ENCODE measurements at places on chromosomes 16 and 17.

- DNase-seq: no peak
These were observed 12.0 kb upstream of the CRK start for GRCh38 chr17:1467898-1468492.

DNA sequence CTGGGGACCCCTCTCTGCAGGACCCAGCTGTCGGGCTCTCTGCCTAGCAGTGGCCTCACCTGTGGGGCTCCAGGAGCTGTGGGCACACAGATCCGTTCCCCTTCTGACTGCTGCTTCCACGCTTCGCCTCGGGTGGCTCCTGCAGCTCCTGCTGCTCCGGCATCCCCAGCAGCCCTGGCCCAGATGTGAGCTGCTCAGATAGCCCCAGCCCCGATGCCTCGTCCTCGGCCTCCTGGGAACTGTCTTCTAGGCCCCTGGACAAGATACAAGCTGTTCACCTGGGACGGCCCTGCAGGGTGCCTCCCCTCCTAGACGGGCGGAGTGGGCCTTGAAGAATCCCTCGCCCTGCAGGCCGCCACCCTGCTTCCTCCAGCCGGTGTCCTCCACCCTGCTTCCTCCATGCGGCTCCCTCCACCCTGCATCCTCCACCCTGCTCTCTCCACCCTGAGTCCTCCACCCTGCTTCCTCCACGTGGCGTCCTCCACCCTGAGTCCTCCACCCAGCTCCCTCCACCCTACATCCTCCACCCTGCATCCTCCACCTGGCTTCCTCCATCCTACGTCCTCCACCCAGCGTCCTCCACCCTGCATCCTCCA, 11.0 kb downstream of the EMC6 start:
- no peak for DNase-seq

GRCh38 chr16:62149631-62150030, 113.4 kb upstream of the CDH8 start:
- no peak for DNase-seq

GRCh38 chr16:17759451-17760390, 289.0 kb upstream of the XYLT1 start:
- no peak for DNase-seq

DNA sequence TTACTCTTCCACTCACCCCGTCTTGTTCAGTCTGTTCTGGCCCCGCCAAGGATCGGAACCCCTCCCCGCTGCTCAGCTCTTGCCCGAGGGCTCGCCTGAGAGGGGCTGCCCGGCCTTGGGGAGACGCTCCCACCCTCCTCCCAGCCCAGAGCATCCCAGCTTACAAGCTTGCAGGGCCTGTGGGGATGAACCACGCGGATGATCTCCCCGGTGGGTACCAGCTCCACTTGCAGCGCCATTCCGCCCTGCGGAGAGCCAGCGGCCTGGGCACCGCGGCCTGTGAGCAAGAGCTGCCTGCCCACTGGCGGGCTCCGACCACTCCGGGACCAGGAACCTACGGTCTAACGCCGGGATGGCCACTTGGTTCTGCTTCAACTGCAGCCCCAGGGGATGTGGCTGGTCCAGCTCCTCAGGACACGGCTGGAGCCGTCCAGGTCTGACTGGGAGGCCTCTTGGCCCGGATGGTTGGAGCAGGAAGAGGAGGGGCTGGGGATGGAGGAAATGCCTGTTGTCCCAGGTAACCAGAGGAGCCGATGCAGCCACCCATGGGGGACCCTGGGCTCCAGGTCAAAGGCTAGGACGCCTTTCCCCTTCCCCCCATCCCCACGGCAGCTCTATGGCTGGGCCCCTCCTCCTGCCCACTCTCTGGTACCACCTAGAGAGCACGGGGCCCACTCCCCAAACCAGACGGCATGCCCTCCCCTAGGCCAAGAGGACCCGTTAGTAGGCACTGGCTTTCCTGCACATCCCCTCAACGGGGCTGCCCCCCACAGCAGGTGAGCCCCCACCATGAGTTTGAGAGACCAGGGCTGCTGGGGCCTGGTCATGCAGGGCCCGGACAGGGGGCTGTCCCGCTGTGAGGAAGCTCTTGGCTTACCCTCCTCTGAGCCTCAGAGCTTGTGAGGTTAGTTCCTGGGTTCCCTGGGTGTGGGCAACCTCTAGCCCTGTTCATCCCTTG, at the start of gene MYO1C:
TSS of gene MYO1C (minus strand) at position 438 of the 958 bp plus-strand sequence. CDS start at position 239, 199 bp downstream.
- DNase-seq: no peak

GRCh38 chr16:8852534-8852933, 16.3 kb downstream of the CARHSP1 start:
- no peak for DNase-seq

DNA sequence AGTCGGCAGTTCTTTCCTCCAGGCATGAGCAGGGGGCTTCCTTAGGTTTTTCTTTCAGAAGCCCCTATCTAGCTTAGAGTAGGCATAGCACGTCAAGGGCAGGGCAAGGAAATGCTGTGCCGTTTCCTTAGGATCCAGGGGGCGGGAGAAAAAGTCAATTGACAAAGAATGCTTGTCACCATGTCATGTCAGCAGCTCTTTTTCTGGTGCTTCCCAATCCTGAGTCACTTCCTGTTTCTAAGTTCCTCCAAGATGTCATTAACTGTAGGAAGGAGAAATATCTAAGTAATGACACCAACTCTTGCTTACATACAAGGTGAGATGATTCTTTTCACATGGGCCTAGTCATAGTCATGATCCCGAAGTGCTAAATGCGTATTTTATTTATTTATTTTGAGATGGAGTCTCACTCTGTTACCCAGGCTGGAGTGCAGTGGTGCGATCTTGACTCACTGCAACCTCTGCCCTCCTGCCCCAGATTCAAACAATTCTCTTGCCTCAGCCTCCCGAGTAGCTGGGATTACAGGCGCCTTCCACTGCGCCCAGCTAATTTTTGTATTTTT, 35.2 kb downstream of the GJC1 start:
- DNase-seq: no peak

- DNase-seq: no peak
These were observed 38.7 kb upstream of the ZNF750 start for GRCh38 chr17:82878527-82878926.

GRCh38 chr16:85350973-85351372, 238.7 kb upstream of the CIBAR2 start:
- DNase-seq: no peak

GRCh38 chr16:8577678-8578304, 12.5 kb downstream of the TMEM114 start:
- no peak for DNase-seq

- peak; percentile 64 for DNase-seq
These were observed at the start of gene RDM1 for GRCh38 chr17:35930211-35931065. Gene RDM1 (minus strand): TSS chr17:35930773. CDS start chr17:35930727, 46 bp downstream.

DNA sequence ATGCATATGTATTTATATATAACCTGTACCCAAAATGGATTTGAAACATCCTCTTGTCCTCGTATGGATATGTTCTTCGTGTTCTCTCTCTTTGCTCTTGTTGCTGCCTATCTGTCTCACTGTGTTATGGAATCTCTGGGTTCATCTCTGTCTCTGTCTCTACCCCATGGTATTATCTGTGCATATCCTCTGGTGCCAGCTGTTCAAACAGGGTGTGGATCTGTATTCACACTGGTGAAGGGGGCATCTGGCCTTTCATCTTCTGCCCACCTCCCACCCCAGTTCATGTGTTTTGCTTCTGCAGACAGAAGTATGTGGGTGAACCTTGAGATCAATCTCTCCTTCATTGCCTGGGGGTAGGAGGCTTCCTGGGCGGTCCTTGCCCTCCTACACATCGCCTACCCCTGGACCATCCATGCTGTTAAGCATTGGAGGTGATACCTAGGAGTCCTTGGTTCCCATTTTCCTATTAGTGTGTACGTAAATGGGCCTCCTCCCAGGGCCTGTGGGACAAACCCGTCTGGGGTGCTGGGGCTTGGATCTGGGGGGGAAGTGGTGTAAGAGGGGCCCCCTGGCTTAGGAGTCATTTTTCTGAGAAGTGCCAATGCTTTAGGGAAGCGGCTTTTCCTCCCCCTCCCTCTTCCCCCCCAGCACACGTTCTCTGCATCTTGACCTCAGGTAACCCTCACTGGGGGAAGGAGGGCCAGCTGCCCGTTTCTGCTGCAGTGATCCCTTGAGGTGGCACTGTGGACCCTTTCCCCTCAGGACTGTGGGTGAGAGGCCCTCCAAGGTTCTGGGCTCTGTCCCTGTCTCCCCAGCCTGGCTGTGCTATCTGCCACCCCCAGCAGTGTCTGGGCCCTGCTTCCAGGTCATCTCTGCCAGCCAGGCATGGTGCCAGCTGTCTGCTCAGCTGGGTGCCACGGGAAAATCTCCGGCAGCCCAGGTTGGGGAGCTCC, 21.1 kb downstream of the RARA start:
- DNase-seq: no peak

GRCh38 chr17:50364715-50365114, 8.3 kb downstream of the MRPL27 start:
- no peak for DNase-seq

- DNase-seq: no peak
These were observed 166.1 kb downstream of the PRKCA start for GRCh38 chr17:66468241-66469087.

DNA sequence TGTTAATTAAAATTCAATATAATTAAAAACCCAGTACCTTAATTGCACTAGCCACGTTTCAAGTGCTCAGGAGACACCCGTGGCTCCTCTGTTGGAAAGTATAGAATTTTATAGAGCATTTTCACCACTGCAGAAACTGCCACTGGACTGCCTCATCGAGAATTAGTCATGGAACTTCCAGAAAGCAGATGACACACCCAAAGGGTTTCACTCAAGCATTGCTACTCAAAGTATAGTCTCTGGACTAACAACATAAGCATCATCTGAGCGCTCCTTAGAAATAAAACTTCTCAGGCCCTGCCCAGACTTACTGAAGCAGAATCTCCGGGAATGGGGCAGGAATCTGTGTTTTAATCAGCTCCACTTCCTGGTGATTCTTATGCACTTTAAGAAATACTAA, 63.5 kb upstream of the GPR139 start:
- no peak for DNase-seq

DNA sequence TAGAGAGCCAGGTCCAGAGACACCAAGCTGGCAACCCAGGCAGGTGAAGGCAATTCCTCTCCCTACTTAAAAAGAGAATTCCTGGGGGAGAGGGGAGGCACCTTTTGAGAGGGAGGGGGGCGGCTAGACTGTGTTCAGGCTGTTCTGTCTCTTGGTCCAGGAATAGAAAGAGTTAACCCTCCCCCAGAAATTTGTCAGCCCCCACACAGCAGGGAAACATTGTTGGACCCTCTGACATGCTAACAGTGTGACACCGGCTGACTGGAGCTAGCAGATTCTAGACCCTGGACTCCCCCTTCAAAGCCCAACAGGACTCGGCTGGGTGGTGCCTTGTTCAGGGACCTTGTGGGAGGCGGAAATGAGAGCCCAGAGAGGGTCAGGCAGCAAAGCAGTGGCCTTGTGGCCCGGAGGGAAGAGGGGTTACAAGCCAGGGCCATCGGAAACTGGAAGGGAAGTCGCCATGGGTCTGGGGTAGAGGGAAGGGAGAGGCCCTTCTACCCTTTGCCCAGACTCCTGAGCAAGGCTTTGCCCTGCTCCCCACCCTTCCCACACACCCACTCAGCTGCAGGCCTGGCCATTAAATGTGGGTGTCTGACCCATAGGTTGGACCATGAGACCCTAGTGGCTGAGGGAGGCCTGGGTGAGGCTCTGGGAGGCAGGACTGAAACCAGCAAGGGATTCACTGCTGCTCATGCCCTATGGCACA, 44.6 kb downstream of the RAI1 start:
- no peak for DNase-seq

GRCh38 chr16:89357055-89357816, 133.1 kb downstream of the ANKRD11 start:
- DNase-seq: no peak

DNA sequence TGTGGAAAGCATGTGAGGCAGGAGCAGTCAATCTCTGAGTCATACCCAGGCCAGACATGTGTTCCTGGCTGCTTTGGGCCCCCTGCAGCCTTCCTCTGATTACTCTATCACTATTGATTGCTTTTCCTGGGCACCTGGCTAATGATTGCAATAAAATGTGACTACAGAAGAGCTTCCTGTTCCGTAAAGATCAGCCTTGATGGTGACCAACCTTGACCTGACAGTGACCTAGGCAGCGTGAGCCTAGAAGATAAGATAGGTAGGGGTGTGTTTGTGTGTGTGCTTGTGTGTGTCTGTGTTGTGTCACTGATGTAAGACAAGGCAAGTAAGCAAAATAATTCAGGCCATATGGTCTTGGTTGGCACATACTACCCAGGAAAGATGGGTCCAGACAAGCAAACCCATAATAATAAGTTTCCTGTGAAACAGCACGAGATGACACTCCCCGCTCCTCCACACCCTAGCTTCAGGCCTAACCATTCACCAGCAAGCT, 367.7 kb upstream of the CDH11 start:
- DNase-seq: no peak

- no peak for DNase-seq
These were observed 4.9 kb downstream of the HDAC5 start for GRCh38 chr17:44118427-44119050.

- no peak for DNase-seq
These were observed 122.5 kb downstream of the XYLT1 start for GRCh38 chr16:17348042-17348783.

- no peak for DNase-seq
These were observed 961.9 kb downstream of the CDH11 start for GRCh38 chr16:64159976-64160375.

DNA sequence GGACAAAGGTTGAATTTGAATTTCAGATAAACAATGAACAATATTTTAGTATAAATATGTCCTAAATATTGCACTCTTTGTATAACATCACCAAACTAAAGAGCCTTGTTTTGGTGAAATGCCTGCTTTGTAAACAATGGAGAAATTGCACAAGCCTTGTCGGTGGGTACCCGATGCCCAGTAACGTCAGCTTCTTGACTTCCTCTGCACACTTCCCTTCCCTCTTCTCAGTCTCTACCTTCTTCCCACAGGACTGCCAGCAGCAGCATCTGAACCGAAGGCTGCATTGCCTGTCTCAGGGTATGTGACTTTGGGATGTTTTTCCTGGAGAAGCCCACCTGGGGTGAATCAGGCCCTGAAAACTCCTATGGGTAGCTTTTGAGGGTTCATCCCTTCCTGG, 113.9 kb downstream of the UTP18 start:
- no peak for DNase-seq

DNA sequence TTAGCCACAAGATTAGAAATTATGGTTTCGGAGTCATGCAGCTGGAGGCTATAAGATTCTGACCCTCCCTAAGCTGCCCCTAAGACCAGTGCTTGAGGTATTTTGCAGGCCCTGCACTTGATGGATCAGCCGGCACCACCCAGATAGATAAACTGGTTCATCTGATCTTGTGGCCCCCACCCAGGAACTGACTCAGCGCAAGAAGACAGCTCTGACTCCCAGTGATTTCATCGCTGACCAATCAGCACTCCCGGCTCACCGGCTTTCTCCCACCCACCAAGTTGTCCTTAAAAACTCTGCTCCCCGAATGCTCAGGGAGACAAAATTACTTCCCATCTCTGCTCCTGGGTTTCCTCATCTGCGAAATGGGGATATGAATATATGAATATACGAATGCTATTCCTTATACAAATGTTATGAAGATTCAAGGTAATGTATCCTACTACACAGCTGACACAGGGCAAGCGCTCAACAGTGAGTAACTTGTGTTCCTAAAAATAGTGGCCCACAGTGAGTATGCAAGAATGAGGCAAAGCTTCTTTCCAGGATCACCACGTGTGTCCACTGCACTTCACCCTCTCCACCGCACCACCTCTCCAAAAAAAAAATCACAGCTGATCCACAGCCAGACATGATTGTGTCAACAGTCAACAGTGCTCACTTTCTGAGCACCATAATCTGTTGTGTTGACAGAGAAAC, 33.3 kb upstream of the C16orf82 start:
- no peak for DNase-seq

Data from activated CD8-positive, alpha-beta memory T cell treated with anti-CD3 and anti-CD28 coated beads for 1 hour (primary cell).